Aorta (tissue), 5 donors: ENCODE measurements at places on chromosomes 16 and 17. TPM values are rescaled to one million over a fixed set of nuclear protein-coding genes. Genes with fewer than 3 reads are reported as not detected.
A peak's percentile ranks its signal among the peaks of the same experiment; 100 is the strongest.

DNA sequence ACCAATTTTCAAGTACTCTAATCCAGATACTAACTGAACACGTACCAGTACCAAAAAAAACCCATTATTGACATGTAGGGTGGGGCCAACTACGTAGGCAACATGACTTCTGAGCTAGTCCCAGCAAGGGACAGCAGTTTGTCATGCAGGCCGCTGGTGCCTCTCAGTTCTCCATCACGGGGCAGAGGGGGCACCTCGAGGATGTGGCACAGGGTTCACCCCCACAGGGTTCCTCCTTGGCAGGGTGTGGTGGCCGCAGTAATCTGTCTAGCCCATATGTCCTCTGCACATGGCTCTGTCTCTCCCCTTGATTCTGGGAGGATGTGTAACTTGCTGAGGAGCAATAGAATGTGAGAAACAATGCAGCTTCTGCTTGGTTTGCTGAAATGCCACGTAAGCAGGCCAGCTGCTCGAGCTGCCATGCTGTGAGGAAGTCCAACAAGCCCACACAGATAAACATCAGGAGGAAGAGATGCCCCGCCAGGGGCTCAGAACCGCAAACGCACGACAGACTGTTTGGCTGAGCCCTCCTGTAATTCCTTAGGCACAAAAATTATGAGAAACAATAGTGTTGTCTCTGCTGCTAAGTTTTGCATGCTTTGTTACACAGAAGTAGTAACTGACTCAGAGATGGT, 62.4 kb downstream of the NT5M start:
- peak; percentile 45 for DNase-seq

DNA sequence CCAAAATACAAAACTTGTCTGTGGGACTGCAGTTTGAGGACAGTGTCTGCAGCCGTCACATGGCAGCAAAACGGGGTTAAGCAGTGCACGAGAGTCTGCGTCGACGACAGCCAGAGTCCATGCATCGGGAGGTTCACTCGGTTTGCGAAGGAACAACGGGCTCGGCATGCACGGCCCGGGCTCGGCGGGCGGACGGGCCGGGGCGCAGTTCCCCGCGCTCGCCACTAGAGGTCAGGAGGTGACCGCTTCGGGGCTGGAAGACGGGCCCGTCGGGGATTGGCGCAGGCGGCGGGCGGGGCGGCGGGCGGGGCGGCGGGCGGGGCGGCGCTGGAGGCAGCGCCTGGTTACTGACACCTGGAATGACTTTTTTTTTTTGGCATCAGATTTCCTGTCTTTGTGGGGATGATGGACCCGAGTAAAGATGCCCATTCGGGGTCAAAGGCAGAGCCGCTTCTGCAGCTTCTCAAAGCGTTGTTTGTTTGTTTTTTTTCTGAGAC, 6.5 kb downstream of the SCGB1C2 start:
- peak; percentile 86 for DNase-seq

DNA sequence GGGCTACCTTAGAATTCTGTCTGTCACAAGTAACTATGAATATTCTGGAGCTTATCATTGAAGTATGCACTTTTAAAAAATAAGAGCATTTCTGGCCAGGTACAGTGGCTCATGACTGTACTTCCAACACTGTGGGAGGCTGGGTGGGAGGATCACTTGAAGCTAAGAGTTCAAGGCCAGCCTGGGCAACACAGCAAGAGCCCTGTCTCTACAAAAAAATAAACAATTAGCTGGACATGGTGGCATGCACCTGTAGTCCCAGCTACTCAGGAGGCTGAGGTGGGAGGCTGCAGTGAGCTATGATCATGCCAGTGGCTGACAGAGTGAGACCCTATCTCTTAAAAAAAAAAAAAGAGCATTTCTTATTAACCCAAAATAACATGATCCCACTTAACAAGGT, 60.0 kb upstream of the BRD7 start:
- no peak for DNase-seq

- no peak for DNase-seq
Observed at GRCh38 chr17:69012895-69013805, 47.6 kb downstream of the ABCA9 start.

GRCh38 chr17:38969281-38969680, 2.1 kb upstream of the FBXO47 start:
- no peak for DNase-seq

DNA sequence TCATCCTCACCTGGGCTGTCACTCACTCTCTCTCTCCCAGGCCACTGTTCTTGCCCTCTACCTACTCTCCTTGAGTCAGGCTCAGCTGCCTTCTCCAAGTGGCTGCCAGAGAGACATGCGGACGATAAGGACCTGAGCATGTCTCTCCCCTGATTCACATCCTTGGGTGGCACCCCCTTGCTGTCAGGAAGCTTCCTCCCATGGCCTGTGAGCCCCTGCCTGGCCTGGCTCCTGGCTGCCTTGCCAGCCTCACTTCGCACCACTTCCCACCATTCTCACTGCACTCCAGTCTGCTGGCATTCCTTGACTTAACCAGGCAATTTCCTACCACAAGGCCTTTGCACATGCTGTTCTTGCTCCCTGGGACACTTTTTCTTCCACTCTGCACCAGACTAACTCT, 2.7 kb upstream of the ALDH3A1 start:
- DNase-seq, result peak; percentile 27

DNA sequence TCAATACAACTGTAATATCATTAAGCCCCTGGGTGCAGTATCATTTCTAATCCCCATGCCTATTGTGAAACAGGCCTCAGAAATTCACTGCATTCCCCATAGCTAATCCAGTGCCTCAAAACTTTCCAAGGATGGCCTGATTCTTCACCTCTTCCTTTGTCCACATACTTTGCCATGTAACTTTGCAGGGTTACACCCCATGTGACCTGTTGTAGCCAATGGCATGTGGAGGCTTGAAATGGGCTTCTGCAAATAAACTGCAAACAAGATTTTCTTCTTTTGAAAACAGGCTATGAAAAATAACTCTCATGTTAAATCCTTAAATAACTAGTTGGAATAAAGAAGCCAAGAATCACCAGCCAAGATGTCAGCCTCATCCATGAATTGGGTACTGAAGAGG, 35.9 kb downstream of the ABCA10 start:
- no peak for DNase-seq

DNA sequence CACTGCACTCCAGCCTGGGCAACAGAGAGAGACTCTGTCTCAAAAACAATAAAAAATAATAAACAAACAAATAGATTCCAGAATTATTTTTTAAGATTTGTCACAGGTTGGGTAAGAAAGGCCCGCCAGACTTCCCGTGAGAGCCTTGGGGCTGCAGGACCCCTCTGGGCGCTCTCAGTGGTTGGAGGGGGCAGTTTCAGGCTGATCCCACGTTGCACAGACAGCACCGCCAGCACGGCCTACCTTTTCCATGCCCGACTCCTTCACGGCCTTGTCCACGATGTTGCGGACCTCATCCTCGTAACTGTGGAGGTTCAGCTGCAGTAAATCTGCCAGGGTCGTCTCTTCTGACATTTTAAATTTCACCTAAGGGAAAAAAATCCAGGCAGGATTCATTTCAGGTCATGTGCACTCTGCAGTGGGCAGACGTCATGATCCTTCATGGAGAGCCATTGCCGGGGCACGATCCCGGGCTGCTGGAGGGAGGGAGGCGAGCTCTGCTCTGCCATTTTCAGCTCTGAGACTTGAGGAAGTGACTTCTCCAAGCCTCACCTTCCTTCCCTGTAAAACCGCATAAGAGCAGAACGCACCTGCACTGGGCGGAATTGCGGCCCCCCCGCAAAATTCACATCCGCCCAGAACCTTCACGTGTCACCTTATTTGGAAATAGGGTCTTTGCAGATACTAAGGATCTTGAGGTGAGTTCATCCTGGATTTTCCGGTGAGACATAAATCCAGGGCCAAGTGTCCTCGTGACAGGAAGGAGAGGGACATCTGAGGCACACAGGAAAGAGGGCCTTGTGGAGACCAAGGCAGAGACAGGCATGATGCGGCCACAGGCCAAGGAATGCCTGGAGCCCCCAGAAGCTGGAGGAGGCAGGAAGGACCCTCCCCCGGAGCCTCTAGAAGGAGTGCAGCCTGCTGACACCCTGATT, 66.8 kb downstream of the DNAH17 start:
- peak; percentile 71 for DNase-seq

- no peak for DNase-seq
Observed at GRCh38 chr17:65173976-65174683, 37.0 kb downstream of the RGS9 start.

SOX15 gene
- total RNA-seq, result 1.1 TPM
